ENCODE measurements at places on chromosomes 2 and 18.
A peak's percentile ranks its signal among the peaks of the same experiment; 100 is the strongest.

DNA sequence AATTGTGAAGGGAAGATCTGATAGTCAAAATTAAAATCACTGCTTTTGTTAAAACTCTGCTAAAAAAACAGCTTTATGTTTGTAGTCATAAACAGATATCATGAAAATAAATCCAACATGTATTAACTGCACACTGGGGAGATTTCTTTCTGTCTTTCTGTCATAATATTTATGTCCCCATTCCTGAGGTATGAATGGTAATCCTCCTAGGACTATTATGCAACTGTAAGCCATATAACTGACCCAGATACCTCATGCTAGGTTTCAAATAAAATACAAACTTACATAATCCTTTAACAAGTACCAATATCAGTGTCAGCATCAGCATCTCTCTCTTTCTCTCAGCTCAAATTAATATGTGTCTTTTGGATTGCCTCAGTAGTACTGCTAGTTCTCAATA, 18.2 kb downstream of the IFIH1 start:
- no peak for DNase-seq

GRCh38 chr2:235779444-235779896, 285.6 kb downstream of the AGAP1 start:
- peak; percentile 67 for DNase-seq

- DNase-seq = no peak
Observed at GRCh38 chr18:74937291-74937690, 271.6 kb downstream of the PTGR3 start.

DNA sequence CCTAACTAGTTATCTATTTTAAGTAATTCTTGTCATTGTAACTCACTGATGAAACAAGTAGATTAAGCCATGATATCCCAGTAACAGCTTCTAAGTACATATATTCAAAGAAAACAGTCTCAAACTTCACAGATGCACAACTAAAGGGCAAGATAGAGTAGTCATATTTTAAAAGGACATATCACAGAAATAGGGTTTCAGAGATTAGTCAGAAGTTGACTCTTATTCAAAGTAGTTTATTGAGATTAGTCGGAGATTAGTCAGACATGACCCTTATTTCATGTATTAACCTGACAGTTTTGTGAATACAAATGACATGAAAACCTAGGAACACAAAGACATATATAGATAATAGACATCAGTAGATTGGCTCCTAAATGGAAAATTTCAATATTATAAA, 15.9 kb upstream of the CHAC2 start:
- DNase-seq = peak; percentile 64

DNA sequence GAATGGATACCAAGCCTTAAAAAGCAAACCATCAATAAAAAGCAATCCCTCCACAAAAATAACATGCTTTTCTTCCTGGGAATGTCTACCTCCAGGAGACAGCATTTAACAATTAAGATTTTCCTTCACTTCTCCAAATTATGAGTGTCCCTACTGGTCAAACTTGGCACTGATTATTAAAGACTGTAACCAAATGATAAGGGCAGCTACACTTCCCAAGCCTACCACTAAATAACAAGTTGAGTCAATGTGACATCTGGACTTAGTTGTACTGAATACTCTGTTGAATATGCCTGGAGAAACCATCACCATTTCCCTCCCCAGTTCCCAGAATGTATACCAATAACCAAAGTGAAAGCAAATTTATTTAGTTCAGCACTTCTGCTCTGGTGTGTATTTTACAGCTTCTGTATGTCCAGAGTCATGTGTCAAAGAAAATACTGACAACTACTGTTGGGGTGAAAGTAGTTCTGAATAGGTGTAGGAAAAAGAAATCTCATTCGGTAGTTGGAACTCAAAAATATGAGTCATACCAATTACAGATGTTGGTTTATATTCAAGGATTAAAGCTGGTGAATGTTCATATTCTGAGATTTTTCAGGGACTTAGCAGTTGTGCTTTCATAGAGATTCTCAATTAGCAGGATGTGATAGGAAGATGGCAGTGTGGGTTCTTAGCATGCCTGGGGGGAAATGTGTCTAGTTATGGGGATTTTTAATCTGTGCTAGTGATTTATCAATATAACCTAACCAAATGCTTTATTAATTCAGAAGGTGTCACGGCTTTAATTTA, 1291.6 kb upstream of the GYPC start:
- no peak for DNase-seq

- DNase-seq = no peak
Observed at GRCh38 chr18:21452276-21452780, 148.2 kb downstream of the ESCO1 start.

DNA sequence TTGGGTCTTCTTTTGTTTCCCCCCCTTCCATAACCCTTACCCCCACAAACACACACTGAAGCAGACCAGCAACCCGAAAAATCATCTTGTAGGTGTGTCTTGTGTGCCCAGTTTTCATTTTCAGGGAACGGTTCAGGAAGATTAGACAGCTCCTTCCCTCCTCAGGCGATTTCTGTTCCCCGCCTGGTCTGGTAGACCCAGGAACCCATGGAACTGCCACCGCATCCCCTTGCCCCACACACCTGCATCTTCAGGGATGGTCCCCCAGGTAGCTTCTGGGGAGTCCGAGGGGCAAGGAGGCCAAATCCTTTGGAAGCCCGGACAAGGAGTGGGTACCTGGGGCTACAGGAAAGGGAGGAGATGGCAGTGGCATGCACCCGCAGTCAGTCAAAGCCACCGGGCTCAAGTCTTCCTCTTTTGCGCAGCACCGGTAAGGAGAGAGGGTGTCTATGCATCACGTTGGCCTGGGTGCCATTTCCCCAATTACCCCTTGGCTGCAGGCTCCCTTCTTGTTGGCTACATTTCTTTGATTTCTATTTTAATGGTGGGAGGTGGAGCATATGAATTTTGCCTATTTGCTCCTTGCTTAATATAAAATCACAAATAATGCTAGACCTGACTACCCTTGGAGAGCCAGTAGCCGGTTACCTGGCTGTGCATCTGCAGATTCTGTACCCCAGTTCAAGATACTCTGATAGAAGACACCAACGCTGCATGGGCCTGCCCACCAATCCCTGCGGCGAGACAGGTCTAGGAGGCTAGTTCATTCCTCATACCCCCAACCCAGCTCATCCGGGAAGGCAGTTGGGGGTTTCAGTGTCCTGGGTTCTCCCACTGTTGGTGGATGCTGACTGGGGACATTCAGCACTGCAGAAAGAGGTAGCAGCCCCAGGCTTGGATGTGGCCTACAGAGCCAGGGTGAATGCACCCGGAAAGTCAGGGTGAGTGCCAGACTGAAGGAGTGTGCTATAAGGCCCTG, 30.0 kb upstream of the ATP6V1B1 start:
- DNase-seq = no peak

DNA sequence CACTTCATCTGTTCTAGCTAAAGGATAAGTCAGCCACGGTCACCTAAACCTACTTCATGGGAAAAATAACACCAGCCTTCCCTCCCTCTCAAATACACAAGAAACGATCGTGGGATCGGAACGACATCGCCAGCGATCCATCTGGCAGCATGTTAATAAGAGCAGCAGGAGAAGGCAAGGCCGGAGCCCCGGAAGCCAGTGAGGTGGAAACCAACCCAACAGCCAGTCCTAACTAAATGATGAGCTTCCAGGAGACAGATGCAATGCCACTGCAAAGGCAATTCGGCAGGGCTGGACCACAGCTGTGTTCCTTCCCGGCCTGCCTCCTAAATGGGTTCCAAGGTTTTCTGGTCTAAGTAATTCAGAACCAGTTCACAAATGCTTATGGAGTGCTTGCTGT, 117.5 kb downstream of the TMEM163 start:
- DNase-seq = no peak

- no peak for DNase-seq
Observed at GRCh38 chr2:138853761-138854160, 73.6 kb upstream of the NXPH2 start.

DNA sequence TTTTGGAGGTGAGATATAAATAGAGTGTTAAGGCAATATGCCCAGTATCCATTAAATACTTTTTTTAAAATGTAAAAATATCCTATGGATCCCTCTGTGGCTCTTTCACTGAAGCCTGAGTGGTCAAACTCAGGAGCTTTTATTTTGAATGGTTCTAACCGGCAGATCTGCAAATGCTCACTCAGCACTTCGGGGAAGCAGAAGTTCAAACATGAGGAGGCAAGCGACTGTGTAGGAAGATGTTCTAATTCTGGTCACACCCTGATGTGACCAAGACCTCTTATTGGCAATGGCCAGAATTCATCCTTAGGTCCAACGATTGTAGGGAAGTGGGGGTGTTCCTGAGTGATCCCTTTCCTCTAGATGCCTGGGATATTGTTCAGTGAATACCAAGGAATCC, 168.8 kb downstream of the CDCA7 start:
- no peak for DNase-seq

GRCh38 chr2:15141211-15141610, 419.9 kb downstream of the NBAS start:
- DNase-seq = no peak

GRCh38 chr2:8322634-8323033, 359.2 kb upstream of the ID2 start:
- no peak for DNase-seq

DNA sequence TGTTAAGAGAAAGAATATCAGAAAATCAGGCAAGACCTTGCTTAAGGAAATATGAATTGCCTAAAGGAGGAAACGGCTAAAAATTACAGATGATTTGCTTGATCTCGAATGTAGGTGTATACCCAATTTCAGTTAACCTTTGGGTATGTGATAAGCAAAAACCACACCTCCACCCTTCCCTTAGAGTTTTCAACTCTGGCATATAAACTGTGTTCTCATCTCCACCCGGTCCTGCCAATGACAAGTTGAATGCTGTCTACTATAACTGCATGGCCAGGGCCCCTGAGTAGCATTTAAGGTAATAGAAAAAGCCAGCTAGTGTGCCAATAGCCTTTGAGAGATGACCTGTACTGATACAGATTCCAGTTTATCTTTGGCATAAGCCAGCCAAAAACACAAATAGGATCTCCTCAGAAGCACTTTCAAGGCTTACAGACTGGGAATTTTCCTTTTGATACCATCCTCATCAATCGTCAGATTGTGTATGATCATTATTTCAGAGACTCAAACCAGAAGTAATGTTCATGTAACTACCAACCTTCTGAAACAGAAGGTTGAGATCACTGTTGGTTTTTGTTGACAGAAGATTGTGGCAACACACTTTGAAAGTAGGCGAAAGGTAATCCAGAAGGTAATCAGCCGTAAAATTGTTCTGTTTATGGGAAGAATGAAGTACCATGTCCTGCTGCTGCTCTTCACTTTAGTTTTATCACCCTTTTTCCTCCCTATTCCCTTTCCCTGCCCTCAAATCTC, 163.1 kb downstream of the GFPT1 start:
- DNase-seq = no peak
